ENCODE measurements at places on chromosomes 3 and 15.

DNA sequence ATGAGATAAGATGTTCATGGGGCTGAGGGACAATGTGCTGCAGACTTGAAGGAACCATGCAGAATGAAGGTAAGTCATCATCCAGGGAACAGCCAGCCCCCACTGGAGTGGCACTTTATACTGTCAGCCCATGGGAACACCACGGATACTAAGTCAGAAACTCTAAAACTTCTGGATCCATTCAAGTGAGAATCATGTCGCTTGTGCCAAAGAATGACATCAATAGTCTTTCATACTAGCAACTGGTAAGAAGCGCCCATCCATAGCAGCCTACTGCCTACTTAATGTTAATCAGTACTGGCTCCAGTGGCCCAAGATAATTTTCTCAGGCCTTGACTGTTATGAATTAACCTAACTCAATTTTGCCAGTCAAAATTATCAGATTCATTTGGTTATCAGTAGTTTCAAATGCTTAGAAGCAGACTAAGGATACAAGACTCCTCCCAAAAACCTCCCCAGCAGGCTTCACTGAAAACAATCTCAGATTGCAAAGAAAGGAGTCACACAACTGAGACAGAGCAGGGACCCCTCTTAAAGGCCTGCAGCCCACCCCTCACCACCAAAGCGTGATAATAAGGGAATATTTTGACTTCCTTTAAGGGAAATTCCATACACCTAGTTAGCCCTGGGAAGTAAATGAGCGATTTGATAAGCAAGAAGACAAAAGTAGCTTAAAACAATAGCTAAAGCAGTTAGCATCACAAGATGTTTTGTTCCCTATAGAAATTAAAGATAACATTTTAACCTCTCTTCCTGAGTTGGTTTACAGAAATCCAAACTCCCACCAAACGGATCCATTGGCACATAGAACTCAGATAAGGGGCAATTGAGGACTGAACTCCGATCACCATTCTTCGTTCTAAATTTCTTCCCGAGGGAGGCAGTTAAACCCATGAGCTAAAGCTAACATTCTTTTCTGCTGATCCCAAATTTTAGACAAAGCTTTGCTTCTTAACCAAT is 98.8 kb downstream of the TGFBR2 start:
- no peak for DNase-seq

DNA sequence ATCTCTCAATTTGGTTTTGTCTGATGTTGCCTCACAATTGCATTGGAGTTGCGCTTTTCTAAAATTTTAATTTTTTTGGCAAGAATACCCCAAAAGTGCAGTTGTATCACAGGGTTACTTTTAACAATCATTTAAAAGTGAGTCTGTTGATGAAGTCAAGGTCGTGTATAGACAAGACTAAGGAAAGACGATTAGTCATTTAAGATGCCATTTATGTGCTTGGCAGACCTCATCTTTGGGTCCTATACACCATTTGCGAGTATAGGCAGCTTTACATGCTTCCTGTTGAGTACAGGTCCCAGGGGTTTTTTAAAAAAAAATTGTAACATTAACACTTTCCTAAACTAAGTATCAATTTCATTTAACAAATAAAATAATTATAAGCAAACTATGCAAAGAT is 12.5 kb downstream of the ARNT2 start:
- no peak for DNase-seq

GRCh38 chr15:23773093-23773492 is 86.0 kb upstream of the NDN start:
- no peak for DNase-seq

- DNase-seq: no peak
Measured at GRCh38 chr3:181402347-181402746, 309.4 kb upstream of the SOX2 start.

DNA sequence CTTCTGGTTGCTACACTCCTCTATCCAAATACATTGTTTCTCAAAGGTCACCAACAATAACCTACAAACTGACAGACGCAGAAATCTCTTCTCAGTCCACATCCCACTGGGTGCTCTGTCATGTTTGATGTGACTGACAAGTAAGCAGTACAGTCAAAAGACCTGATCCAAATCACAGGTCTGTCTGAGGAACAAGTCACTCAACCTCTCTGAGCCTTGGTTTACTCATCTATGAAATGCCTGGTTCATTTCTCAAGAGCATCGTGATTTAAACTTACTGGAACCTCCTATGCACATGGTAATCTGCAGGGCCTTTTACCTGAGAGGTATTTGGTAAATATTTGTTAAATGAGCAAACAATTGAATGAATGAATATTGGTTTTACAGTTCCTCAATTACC is 5.5 kb downstream of the LRRC31 start:
- DNase-seq: no peak

DNA sequence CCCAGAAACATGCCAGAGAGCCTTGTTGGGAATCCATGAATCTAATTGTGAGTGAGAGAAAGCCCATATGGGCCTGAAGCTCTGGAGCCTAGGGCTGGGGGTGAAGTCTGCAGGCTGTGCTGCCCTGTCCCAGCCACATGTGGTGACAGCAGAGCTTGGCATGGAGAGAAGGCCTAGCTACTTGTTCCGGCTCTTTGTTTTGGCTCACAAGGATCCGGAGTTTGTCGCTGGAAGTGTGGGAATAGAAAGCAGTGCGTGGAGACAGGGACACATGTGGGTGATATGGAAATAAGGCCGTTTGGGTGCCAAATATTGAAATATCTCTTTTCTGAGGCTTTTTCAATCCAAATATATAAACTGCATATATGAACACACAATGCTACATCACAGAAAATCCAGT is 78.2 kb downstream of the CLSTN2 start:
- no peak for DNase-seq

DNA sequence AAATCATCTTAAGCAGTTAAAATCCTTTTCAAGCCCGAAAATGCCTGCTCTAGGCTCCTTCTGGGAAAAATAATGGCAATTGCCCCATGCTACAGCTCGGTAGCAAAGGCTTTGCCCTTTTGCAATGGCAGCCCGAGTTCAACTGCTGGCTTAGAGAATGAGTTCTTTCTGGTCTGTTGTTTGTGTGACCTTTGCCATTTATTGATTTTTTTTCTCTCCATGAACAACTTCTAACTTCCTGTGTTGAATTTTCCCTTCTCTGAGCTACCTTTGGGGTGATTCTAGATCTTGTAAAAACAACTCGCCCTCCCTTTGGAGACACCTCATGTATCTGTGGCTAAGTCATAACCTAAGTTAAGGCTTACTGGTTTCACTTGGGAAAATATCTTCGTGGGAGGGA is 139.3 kb downstream of the PLCH1 start:
- no peak for DNase-seq

DNA sequence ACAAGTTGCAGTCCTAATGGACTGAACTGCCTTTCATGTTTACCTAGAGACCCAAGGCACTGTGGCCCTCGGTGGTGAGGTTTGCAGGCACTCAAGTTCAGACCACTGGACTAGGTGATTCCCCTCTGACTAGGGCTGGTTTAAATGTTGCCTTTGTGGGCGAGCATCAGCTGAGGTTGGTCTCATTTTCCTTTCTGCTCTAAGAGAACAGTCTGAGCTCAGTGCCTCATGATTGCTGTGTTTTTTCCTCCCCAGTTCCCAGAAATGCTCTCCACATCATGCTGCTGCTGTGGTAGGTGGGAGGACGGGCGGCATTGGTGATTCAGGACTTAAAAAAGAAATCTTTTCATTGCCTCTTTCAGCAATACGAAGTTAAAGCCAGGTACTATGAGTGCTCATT is 237.2 kb downstream of the MBNL1 start:
- DNase-seq: no peak

Data from activated gamma-delta T cell (primary cell).